T-helper 2 cell (primary cell): ENCODE measurements at places on chromosomes 4 and X.
A peak's percentile ranks its signal among the peaks of the same experiment; 100 is the strongest.

GRCh38 chr4:150699599-150699998, 117.6 kb downstream of the MAB21L2 start:
- DNase-seq, result no peak

DNA sequence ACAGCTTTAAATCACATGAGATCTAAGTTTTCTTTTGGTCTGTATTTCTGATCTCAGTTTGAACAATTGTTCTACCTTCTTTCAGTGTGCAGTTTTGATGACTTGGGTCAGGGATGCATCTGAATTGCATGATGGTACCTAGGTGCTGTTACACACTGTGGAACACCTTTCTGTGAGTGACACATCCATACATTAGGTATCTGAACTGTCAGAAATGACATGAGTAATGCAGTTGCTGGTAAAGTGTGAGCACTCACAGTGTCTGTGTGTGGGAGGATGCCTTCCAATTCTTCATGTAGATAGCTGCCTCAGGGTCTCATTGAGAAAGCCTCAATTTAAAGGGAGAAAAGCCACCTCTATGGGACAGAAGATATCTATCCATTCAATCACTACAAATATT, 411.9 kb downstream of the PPARGC1A start:
- DNase-seq, result no peak

GRCh38 chrX:49762175-49762720, 66.5 kb upstream of the PAGE1 start:
- DNase-seq, result no peak

DNA sequence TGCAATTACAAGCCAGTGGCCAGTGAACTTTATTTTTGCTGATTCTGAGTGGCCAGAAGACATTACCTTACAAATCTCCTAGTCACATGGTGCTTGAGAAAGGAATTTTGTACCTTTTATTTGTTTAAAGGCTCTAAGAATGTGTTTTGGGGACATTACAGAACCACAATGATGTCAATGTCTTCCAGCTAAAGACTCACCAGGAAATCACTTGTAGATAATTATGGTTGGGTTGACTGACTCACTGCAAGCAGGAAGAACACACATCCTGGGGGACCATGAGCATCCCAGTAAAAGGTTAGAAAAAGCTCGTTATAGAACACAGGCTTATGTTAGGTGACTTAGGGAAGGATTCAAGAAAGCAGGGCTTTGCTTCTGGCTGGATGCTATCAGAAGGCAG, 119.4 kb upstream of the FAM9B start:
- no peak for DNase-seq

- DNase-seq, result no peak
Observed at GRCh38 chrX:126137899-126138298, 28.2 kb downstream of the DCAF12L2 start.

- no peak for DNase-seq
Observed at GRCh38 chr4:128380306-128380705, 92.7 kb upstream of the PGRMC2 start.

DNA sequence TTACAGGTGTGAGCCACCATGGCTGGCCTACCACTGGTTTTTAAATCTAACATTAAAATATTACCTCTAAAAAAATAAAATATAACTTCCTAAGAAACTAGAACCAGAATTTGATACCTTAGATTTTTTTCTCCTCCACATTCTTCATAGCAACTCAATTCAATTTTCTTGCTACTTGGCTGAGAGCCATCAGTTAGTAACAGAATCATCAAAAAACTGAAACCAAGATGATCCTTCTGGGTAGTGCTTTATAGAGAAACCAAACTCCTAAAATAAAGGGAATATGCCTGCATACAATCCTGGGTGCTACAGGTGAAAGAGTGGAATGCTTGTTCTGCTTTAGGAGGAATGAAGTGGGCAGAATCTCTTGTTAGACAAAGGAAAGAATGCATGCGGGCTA, 64.4 kb downstream of the RPS3A start:
- DNase-seq, result no peak

DNA sequence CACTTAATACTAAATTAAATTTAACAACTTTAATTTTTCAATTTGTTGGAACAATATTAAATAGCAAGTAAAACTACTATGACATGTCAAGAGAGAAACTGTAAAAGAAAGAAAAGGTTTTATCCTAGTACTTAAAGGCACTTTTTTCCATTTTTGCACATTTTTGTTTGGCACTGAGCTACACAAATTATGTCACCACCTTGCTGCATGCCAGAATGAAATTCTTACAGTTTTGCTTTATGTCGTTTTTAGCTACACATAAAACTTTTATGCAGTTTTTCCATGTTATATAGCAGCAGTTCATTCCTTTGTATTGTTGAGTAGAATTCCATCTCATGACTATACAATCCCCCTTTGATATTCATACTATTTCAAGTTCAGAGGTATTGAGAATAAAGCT, 99.1 kb upstream of the RXFP1 start:
- DNase-seq, result no peak

DNA sequence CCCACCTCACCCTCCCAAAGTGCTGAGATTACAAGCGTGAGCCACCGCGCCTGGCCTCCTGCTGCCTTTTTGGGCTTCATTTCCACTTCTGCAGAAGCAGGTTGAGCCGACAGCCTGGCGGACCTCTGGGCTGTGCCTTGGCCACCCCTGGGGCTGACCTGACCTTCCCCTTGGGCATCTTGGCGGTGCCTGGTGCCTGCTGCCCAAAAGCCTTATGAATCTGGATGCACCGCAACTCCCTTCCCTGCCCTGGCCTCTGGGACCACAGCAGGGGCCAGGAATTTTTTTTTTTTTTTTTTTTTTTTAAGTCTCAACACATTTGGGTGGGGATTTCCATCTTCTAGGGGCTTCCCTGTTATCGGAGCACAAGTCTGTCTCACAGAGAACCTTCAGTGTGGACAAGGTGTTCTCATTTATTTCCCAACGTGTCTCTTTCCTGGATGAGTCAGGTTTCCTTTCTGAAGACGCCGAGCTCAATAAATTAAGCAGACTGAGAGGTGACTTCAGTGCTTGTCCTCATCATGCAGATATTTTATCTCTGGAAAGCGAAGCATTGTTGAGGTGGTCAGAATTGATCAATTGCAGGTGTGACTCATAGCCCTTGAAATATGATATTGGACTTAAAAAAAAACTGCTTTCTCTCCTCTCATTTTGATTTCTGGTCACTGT, 79.7 kb downstream of the SHROOM2 start:
- DNase-seq, result no peak

GRCh38 chrX:70669120-70669519, 224.5 kb downstream of the DLG3 start:
- DNase-seq, result no peak

- DNase-seq, result no peak
Observed at GRCh38 chr4:61553557-61554125, 353.5 kb downstream of the ADGRL3 start.

- no peak for DNase-seq
Observed at GRCh38 chr4:184122631-184123408, 94.9 kb downstream of the ENPP6 start.

DNA sequence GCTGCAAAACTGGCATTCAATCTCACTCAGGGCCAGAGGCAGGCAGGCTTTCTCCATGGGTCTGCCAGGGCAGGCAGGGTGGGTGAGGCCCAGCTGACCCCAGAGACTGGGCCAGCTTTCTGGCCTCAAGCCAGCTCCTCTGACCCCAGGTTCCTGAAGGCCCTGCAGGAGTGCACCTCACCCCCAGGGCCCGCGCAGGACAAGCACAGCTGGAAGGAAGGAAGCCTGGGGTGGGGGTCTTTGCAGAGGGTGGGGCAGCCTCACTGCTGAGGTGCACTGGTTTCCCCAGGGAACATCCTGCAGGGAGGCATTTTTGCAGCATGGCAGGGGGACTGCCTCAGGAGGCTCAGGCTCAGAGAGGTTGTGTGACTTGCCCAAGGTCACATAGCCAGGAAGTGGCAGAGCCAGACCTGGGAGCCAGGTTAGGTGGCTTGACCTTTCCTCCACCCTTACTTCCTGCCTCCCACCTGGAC, 31.5 kb upstream of the AFAP1 start:
- peak; percentile 30 for DNase-seq

GRCh38 chr4:44845309-44845708, 119.0 kb upstream of the GNPDA2 start:
- no peak for DNase-seq
